Stimulated activated naive CD8-positive, alpha-beta T cell treated with anti-CD3 and anti-CD28 coated beads, Interleukin-15, amount 100 ng/mL, for 72 hours (primary cell): ENCODE measurements at places on chromosomes 5 and 9.
A peak's percentile ranks its signal among the peaks of the same experiment; 100 is the strongest.

GRCh38 chr5:72511366-72511765 lies 4.2 kb upstream of the ZNF366 start:
- no peak for DNase-seq

- DNase-seq: no peak
Measured at GRCh38 chr5:136232316-136232715, 39.4 kb upstream of the SMIM32 start.

DNA sequence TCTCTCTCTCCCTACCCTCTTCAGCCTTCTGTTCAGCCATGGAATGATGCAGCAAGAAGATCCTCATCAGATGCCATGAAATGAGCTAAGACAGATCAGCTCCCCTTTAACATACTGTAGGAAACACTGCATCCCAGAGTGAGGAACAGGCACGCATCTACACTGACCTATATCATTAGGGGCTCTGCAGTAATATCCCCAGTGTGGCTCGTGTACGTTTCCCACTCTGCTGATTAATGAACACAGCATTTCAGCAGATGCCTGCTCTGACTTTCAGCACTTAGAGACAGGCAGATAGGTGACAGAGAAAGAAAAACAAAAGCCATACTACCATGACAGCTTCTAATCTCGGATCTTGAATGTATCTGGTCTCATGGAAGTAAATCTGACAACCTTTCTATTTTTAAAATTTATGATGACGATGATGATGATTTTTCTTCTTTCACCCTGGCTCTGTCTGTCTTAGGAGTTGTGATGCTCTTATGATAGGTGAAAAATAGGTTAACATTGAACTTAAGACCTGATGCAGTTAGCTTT lies 750.3 kb downstream of the CDH12 start:
- no peak for DNase-seq

DNA sequence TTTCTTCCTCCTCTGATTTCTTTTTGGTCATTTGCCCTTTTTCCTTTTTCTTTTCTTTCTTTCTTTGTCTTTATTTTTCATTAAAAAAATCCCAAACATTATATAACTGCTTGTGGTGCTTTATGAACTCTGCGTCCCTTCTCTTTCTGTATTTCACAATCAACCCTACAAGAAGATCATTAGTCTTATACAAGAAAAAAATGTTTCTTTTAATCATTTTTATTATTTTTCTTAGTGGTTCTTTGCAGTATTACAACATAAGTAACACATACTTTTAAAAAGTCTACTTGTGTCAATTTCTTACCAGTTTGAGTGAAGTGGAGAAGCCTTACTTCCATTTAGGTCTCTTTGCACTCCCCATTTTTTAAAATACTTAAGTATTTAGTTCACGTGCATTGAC lies 212.7 kb upstream of the SMC2 start:
- no peak for DNase-seq

DNA sequence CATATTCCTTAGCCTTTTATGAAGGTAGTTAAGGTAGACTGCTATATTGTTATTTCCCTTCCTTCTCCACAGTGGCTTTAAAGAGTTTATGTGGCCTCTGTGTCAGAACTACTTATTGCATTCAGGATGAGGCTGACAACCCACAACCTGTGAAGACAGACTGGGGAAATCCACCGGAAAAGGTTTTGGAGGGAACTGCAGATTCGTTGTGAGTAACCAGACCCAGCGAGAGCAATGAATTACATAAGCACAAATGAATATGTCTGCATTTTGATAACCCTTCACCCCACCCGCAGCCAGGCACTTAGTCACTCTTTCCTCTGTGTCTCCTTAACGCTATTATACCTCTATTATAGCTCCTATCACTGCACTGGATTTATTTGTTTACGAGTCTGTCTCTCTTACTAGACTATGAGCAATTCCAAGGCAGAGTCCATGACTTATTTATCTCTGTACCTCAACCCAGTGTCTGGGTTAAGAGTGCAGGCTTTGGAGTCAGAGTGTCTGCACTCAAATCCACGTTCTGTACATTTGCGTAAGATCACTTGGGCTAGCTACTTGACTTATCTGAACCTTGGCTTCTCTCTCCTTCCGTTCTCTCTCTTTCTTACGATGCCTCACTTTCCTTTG lies 19.2 kb downstream of the KCTD16 start:
- peak; percentile 66 for DNase-seq

DNA sequence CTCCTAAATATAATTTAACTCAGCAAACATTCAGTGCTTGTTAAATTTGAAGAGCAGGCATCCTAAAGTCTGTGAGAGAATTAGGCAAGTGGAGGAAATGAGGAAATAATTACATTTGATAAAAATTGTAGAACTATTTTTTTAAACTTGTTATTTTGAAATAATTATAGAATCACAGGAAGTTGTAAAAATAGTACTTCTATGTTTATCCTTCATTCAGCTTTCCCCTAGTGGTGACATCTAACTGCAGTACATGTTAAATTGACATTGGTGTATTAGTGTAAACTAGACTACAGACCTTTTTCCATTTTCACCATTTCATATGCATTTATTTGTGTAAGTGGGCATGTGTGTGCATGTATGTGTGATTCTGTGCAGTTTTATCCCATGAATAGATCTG lies 51.6 kb downstream of the F2RL2 start:
- DNase-seq: no peak

GRCh38 chr9:95645992-95646391 lies 129.2 kb upstream of the PTCH1 start:
- no peak for DNase-seq

DNA sequence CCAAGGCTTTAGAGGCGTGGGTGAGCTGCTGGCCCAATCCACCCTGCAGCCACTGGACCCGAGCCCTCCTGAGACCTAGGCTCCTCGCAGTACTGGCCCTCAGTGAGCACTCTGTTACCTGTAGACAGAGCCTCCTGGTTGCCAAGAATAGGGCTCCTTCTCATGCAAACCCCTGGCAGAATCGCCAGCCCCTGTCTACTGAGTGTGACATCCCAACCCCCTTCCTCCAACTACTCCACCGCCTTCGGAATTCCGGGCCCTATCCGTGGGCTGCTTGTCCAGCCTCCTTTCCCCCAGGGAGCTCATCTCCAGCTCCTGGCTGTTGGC lies 23.8 kb upstream of the COL5A1 start:
- DNase-seq: no peak

DNA sequence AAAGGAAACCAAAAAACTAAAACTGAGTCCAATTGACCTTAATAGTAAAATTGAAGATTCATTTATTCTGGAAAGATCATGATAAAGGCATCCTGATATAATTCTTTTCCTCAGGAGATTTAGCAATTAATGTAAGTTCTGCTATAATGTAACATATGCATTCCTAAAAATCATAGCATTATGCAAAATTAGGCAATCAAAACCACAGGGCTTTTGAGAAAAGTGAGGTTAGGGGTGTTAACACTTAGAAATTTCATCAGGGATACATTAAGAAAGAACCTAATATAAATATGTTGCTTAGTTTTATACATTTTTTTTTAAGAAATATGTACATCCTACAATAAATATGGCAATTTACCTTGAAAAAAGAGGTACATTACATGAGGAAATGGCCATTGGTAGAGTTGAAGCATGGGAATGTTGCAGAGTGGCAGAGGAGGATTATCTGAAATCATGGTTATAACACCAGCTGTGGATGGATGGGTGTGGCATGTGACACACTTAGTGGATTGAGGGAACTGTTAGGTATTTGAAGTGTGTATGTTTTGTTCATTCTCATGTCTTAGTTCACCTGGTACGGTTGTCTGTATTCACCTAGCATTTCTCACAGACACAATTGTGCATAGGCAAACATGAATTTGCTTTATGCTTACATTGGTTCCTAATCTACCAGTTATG lies 51.1 kb downstream of the CCNH start:
- DNase-seq: no peak

GRCh38 chr5:57456531-57457135 lies 26.0 kb downstream of the ACTBL2 start:
- no peak for DNase-seq

GRCh38 chr9:130900701-130901497 lies 4.3 kb upstream of the QRFP start:
- DNase-seq: no peak

DNA sequence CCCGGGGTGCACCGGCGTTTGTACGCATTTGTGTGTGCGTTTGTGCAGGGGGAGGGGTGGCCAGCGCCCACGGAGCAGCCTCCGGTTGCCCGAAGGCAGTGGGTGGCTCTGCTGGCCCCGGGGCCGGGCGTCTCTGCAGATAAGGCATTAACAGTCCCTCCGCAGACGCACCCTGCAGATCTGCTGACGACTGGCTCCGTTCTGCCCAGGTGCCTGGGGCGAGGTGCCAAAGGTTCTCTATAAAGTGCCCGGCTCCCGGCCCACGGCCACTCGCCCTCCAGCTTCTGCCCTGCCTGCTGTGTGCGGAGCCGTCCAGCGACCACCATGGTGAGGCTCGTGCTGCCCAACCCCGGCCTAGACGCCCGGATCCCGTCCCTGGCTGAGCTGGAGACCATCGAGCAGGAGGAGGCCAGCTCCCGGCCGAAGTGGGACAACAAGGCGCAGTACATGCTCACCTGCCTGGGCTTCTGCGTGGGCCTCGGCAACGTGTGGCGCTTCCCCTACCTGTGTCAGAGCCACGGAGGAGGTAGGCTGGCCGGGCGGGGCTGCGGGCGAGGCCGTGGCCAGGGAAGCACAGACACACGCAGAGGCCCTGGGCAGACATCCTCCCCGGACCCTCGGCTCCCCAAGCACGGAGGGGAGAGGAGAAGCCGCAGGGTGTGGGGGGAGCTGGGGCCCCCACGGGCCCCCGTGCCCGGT lies at the start of gene SLC6A19:
Gene SLC6A19 (plus strand): TSS at position 269 of the 699 bp plus-strand sequence. CDS start 56 bp downstream, at position 325.
- no peak for DNase-seq

DNA sequence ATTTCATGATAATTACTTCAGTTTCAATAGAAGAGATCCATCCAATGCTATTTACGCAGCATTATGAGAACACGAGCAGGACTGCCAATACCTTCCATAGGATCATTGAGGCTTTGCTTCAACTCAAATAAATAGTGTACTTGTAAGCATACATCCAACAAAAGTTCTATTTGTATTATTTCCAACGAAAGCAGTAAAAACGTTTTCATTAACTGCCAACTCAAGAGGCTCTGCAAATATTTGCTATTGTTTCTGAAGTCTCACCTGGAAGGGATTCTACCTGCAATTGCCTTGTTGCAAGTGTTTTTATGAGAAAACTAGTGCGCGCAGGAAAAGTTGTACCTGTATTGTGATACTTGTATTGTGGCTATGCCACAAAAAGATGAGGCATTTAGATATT lies 11.0 kb upstream of the GNPDA1 start:
- no peak for DNase-seq

GRCh38 chr5:5077236-5077635 lies 62.9 kb upstream of the ADAMTS16 start:
- no peak for DNase-seq

DNA sequence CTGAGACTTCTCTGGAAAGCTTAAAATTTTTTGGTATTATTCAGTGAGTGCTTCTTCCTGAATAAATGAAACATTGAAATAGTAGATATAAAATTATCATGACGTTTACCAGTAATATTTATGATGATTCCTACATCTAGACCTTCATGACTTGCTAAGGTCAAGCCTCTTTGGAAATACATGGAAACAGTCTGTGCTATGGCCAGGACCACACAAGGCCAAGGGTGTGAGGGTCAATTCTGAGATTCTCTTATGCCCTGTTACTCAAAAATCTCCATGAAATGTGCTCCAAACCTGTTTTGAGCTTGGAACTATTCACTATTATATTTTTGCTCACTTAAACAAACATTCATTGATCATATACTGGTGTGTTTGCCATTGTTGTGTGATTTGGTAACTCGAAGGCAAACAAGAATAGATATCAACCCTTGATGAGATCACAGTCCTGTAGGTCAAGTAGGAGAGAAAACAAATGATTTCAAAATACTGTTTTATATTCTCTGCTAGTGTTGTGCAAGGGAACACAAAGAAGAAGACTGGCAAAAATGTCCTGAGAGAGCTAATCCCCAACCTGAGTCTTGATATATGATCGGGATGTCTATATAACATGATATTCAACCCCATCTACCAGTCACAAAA lies 1254.9 kb upstream of the DMAC1 start:
- no peak for DNase-seq

- no peak for DNase-seq
Measured at GRCh38 chr5:3364941-3365340, 230.7 kb upstream of the IRX1 start.

- no peak for DNase-seq
Measured at GRCh38 chr5:113172231-113172826, 195.7 kb downstream of the DCP2 start.

DNA sequence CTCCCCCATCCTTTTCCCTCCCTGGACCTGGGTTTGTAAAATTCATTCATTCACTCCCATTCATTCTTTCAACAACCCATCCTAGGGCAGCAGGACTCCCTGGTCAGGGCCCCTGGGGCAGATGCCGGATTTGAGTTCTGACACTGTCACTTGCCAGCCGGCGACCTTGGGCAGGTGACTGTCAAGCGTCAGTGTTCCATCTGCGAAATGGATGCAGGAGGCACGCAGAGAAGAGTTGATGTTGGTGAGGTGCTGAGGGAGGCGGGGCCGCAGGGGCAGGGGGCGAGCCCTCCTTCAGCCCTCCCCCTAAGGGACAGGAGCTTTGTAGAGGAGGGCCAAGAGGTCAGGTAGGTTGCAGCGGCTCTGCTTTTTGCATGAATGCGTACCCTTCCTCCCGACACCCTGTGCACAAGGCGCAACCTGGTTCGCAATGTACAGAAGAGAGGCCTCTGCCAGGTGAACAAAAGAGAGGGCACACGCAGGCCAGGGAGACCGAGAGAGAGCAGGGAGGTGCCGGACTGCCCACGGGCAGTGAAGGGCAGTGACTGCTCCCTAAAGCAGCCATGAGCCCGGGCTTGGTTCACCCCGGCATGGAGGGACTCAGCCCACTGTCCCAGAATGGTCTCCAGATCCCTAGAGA lies 128.1 kb downstream of the BARX1 start:
- peak; percentile 9 for DNase-seq

GRCh38 chr5:31898036-31898632 lies 259.2 kb downstream of the PDZD2 start:
- DNase-seq: no peak

- no peak for DNase-seq
Measured at GRCh38 chr5:92662741-92663140, 918.3 kb downstream of the NR2F1-AS1 start.

DNA sequence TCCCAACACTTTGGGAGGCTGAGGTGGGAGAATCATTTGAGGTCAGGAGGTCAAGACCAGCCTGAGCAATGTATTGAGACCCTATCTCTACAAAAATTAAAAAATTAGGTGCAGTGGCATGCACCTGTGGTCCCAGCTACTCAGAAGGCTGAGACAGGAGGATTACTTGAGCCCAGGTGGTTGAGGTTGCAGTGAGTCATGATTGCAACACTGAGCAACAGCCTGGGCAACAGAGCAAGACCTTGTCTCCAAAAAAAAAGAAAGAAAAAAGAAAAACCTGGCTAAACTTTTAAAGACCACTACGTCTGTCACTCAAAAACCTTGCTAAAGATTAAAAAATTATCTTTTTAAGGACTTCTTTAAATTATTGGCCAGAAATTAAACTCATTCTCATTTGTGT lies 59.8 kb upstream of the ABCA1 start:
- DNase-seq: no peak

- DNase-seq: no peak
Measured at GRCh38 chr5:116071211-116071610, 13.6 kb upstream of the COMMD10 start.
